ENCODE measurements at places on chromosomes 7 and 10.

- DNase-seq, result no peak
Measured at GRCh38 chr7:31938650-31939049, 131.6 kb downstream of the PDE1C start.

DNA sequence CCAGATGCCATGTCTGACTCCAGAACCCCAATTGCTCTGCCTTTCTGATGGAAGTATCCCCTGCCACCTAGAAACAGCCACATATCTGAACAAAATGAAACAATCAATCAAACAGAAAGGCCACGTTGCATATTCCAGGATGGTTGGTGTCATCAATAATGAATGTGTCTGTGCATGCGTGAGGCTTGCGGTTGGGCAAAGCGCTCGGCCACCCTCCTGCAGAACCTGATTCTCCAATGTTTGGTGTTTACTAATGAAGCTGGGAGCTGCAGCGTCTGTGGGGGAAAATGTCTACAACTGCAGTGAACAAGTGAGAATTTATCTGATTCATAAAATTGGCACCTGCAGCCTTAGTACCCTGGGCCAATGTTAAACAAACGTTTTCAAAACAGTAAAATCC is 121.2 kb upstream of the ADARB2 start:
- no peak for DNase-seq

- no peak for DNase-seq
Measured at GRCh38 chr10:94307046-94307615, 55.6 kb downstream of the NOC3L start.

DNA sequence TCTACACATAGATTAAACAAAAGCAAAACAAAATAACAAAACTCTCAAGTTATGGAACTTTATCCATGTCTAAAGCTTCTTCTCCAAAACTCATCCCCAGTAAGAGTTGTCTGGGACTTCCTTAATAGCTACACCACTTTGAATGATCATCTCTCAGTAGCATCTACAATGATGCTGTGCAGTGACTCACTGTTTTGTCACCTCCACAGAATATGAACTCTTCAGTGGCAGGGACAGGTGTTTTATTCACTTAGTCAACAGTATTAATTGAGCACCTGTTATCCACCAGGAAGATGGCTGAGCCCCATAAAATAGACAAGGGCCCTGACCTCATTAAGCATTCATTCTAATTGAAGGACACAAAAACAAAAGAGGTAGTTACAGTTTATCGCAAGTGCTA is 350.7 kb downstream of the ELMO1 start:
- DNase-seq, result no peak

DNA sequence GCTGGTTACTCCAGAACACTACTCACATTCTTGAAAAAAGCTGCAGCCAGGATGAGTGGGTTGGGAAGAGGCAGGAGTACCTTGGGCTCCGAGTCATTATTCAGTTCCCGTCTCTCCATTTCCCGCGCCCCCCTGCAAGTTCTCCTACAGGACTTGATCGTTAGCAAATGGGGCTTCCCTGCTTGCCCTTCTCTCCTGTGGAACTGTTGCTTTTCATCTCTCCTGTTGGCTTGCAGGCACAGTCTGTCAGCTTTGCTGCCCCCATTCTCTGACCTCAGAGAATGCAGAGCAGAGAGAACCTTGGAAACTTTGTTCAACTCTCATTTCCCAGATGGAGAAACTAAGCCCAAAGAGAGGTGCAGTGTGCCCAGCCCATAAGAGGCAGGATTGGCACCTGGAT is 35.6 kb upstream of the LRRC4 start:
- DNase-seq, result no peak

DNA sequence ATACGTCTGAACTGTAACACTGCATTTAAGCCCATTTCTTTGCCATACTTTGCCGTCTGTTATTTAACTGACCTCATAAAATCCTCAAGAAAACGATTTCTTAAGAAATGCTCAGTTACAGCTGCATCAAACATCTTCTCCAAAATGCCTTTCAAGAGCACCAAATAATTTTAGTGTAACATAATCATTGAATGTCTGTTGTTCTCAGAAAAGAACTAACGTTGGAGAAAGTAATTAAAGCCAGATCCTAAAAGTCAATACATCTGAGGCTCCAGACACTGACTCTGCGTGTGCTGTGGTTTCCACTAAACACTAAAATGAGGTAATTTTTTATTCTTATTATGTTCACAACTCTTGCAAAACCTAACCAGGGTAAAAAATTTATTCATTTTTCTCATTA is 63.7 kb upstream of the LRRC17 start:
- DNase-seq, result no peak

- DNase-seq, result peak; percentile 36
Measured at GRCh38 chr7:121831801-121832200, 41.2 kb upstream of the PTPRZ1 start.

DNA sequence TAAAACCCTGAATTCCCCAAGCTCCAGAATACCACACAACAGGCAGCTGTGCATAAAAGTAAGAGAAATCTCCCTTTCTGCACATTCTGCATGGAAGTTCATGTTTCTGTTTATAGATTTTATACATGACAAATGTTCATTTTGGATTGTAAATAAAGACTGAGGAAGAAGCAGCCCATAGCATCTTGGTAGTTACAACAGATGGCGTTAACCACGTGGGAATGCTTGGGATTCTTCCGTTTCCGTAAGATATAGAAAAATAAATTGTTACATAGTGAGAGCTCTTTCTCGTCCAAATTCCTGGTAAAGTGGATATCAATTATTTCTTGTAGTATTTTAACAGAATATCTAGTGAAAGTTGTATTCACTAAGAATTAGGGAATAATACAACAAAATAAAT is 1016.5 kb downstream of the GRM8 start:
- no peak for DNase-seq

GRCh38 chr10:71319042-71319799 is at the start of gene SLC29A3:
TSS of gene SLC29A3 (plus strand) at chr10:71319259. CDS start at chr10:71319310, 51 bp downstream.
- peak; percentile 74 for DNase-seq

DNA sequence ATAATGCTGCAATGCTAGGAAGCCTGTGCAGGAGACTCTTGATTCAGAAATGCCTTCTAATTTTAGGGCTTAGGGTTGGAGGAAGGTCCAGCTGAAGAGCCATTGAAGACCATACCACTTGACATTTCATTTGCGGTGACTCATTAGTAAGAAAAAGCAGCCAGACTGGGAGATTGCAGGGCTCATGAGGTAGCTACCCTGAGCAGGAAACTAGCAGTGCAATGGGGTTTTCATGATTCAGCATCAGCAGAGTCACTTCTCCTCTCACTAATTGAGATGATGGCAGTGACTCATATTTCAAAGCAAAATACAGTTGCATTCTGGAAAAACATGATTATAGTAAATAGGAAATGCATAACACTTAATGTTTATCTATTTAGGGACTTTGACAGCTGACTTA is 434.1 kb downstream of the DNAJB9 start:
- DNase-seq, result no peak

DNA sequence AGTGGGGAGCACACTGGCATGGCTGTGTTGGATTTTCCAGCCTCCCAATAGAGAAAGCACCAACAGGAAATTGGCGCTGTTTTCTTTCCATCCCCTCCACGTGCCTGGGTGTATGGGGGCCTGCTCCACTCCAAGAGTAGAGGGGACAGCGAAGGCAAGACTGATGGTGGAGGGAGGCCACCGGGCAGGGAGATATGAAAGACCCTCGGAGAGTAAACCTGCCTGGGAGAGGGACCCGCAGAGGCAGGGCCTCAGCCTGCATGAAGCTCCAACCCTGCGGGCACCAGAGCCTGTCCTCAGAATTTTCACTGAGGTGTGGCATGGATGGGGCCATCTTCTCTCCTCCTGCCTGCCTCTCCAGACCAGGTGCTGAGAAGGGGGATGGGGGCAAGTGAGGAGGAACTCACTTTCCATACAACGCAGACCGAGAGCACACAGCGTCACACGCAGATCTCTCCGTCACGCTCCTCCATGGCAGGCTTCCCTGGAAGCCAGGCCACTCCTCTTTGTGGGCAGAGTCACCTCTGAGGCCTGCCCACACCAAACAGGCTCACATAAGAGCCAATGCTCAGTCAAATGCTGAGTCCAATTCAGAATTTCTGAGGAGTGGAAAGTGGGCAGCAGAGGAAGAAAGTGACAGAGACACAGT is 18.8 kb downstream of the ANXA11 start:
- no peak for DNase-seq

- no peak for DNase-seq
Measured at GRCh38 chr7:85102813-85103350, 84.0 kb downstream of the SEMA3D start.

DNA sequence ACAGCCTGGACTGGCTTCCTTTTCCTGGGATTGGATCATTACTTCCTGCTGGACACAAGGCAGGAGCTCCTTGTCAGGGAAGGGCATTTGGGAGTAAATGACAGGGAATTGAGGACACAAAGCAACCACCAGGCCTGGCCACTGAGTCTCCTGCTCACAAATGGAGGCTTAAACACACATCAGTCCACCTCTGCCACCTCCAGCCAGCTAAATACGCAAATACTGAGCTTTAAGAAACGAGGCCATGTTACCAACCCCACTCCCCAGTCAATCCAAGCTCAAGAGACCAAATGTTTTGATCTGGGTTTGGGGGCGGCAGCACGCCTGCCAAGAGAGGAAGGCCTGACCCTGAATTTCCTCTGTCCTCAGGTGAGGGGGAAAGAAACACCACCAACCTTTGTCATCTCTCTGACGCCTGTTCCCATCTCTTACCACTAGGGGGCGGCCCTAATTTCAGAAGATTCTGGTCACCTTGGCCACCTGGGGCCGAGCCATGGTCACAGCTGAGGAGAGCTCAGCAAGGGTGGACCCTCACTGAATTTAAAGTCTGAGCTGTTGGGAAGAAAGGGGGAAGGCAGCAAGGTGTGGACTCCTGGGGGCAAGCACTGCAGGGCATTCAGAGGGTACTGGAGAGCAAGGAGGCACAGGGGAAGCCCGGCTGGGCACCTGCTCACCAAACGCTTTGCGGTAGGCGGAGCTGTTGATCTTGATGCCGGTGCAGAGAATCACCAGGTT is 16.5 kb downstream of the AIFM2 start:
- peak; percentile 6 for DNase-seq

GRCh38 chr7:124029396-124030188 is 3.3 kb downstream of the TMEM229A start:
- no peak for DNase-seq

DNA sequence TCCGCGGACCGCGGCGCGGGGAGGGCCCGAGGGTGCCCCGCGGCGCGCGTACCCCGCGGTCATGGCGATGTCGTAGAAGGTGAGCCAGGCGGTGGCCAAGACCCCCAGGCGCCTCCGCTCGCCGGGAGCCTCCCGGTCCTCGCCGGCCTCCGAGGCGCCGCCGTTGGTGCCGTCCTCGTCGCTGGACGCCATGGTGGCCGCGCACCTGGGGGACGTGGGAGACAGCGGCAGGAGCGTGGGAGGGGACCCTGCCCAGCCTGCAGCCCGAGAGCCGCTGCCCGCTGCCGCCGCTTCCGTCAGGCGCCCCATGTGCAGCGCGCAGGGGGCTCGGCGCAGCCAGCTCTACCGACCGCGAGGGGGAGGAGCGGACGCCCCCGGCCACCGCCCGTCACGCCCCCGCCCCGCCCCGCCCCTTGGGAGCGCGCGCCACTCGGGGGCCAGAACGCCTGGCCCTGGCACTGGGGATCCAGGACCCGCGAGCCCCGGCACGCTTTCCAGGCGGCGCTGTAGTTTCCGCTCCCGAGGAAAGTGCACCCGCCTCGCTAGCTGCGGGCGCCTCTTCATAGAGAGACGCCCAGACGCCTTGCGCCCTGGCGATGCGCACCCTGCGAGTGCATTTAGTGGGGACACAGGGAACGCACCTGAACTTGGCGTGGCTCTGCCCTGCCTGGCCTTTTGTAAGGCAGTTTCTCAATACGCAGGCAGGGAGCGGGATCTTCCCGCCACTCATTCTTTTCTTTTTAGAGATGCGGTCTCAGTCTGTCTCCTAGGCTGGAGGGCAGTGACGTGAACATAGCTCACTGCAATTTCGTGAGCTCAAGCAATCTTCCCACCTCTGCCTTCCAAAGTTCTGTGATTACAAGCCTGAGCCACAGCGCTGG is at the start of gene HACD1:
Gene HACD1 (minus strand): TSS at position 344 of the 881 bp plus-strand sequence. CDS start 35 bp downstream, at position 309.
- DNase-seq, result peak; percentile 52

DNA sequence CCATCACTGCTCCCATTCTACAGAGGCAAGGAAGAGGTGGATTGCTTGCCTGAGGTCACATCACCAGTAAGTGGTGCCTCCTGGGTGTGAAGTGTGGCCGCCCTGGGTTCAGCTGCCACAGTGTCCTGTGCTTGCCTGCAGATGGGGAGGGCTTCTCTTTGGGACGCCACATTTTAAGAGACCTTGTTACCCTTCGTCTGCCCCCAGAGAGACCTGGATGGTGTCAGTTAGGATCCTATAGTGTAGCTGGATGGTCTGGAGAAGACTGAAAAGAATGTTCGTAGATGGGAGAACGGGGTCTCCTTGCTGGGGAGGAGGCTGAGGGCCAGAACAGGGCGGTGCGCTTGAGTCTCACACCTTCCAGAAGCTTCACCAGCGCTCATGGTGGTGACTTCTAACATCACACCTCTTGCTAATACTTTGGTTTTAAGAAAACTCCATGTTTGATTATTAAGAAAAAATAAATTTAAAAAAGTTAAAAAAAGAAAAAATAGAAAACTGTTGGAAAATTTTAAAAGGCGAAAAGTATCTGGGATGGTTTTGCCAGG is 2.3 kb downstream of the DOCK1 start:
- no peak for DNase-seq

DNA sequence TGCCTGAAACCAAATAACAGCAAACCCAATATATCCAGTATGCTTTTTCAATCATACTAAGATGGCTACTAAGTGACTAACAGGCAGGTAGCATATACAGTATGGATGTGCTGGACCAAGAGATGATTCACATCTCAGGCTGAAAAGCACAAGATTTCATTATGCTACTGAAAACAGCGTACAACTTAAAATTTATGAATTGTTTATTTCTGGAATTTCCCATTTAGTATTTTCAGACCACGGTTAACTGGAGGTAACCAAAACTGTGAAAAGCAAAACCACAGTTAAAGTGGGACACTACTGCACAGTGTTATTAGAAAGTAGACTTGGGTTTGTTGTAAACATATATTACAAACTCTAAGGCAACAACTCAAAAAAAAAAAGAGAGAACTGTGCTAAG is 91.5 kb downstream of the KMT2C start:
- no peak for DNase-seq

- no peak for DNase-seq
Measured at GRCh38 chr10:7874864-7875263, 56.6 kb downstream of the TAF3 start.

- peak; percentile 32 for DNase-seq
Measured at GRCh38 chr7:87148332-87148955, 3.8 kb upstream of the DMTF1 start.

- DNase-seq, result no peak
Measured at GRCh38 chr7:142616121-142616643, 133.1 kb upstream of the PRSS1 start.

DNA sequence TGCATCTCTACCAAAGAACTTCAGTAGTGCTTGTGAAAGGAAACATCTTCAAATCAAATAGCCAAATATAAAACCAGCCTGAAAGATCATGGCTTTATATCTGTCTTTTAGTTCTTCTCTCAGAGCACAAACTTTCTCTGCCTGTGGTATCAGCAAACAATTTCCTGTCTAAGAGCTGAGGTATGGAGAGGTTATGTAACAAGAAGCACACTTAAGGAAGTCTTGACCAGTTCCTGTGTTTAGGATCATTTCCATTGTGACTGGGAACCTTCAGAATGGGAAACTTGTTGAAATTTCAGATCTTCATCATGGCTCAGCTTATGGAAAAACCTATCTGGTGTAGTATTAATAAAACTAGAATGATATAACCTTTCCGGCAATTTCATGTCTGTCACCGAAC is 148.8 kb downstream of the MBL2 start:
- no peak for DNase-seq

- DNase-seq, result no peak
Measured at GRCh38 chr10:1270490-1270889, 214.3 kb downstream of the WDR37 start.
